Mesenteric fat pad (tissue), 1 donor: ENCODE measurements at places on chromosomes 4 and X. TPM values are rescaled to one million over a fixed set of nuclear protein-coding genes. Genes with fewer than 3 reads are reported as not detected.

- no peak for DNase-seq
Measured at GRCh38 chr4:19403786-19404370, 847.8 kb upstream of the SLIT2 start.

- DNase-seq, result no peak
Measured at GRCh38 chrX:152306331-152306730, 144.8 kb downstream of the GABRA3 start.

GRCh38 chr4:98448908-98449307 lies 187.7 kb downstream of the RAP1GDS1 start:
- no peak for DNase-seq

DNA sequence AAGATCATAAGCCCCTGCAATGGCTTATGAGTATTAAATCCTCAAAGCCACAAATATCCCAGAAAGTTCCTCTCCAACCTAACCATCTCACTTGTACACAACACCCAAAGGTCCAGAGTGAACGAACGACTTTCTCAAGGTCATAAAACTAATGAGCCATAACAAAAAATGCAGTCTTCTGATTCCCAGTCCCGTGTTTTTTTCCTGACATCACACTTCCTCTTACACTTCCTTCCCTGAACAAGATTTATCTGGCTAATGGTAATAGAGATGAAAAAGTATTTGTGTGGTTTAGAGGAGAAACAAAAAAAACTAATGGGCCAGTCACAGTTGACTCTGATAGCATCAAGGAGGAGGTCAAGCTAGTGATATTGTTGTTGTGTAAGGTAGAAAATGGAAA lies 99.5 kb upstream of the KLHL13 start:
- DNase-seq, result no peak

AMBN gene
- not detected for total RNA-seq

DNA sequence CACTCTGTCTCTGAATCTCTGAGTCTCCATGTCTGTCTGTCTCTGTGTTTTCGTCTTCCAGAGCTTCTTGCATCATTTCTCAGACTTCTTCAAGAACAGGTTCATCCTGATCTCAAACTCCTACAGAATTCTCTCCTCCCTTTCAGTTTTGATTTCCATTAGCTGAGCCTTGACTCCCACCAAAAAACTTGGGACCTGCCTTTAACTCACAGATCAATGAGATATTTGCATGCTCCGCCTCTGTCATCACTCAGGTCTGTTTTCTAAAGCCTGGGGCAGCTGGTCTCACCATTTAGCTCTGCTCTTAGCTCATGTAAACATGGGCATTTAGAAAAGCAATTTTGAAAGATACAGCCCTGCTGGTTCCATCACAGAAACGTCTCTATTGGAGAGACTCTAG lies 8.6 kb downstream of the DAPP1 start:
- no peak for DNase-seq

DNA sequence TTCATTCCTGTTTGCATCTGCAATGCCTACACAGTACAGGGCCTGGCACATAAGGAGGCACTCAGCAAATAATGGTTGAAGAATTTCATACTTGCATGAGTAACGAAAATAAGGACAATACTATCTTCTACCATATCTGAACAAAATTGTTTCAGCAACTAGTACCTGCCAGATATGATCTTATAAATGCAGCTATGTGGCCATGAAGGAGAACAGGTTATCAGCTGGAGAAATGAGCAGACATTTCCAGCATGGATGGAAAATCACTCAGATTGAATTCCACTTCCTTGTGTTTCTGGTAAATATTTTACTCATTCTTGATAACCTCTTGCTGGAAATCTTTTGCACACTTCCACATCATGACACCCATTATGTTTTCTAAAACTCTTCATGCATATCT lies 204.0 kb downstream of the ADAMTS3 start:
- DNase-seq, result no peak

GRCh38 chrX:150502979-150503897 lies 65.2 kb upstream of the MTM1 start:
- no peak for DNase-seq

DNA sequence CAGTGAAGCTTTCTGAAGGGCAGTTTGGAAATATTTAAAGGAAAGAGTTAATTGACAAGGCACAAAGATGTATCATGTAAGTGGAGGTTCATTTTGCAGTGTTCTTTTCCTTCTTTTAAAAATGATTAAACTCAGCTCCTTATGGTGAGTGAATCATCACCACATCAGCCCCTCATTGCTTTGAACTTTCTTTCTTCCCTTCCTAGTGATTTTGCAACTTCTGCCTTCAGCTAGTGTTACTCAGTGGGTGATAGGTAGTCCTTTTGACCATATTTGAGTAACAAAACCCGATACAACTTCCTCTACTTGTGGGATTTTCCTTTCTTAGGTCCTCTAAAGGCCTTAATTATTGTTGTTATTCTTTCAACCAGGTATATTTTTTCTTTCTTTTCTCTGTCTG lies 8.2 kb downstream of the ZCCHC4 start:
- no peak for DNase-seq

- DNase-seq, result no peak
Measured at GRCh38 chrX:3293251-3293650, 53.2 kb downstream of the MXRA5 start.

TMEM47 gene
- total RNA-seq, result 24.5 TPM

DNA sequence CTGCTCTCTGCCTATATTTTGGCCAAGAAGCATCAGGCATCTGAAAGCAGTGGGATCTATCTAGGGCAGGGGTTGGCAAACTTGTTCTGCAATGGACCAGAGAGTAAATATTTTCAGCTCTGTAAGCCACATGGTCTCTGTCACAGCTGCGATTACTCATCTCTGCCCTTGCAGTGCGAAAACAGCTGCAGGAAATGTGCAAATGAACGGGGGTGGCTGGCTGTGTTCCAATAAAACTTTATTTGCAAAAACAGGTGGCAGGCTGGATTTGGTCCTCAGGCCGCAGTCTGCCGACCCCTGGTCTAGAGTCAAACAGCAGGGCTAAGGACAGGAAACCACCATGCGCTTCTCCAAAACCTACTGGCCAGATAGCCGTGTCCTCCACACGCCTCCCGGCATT lies 48.6 kb downstream of the ACOX3 start:
- no peak for DNase-seq
